Caki2 (cell line): ENCODE measurements at places on chromosomes 7 and 10. TPM values are rescaled to one million over a fixed set of nuclear protein-coding genes. Genes with fewer than 3 reads are reported as not detected.

DNA sequence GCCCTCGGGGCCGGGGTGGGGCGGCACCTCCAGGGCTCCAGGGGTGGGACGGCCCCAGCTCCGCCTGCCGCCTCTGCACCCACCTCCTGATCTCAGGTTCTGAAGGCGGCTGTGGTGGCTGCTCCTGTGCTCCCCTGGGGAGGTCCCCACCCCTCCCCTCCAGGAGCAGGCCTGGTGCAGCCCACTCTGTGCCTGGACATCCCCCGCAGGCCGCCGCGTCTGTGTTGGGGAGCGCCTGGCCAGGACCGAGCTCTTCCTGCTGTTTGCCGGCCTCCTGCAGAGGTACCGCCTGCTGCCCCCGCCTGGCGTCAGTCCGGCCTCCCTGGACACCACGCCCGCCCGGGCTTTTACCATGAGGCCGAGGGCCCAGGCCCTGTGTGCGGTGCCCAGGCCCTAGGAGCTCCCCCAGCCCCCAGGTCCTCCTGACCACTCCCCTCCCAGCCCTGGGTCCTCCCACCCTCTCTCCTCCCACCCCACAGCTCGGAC lies 5.5 kb downstream of the CYP2W1 start:
- no peak for DNase-seq

DNA sequence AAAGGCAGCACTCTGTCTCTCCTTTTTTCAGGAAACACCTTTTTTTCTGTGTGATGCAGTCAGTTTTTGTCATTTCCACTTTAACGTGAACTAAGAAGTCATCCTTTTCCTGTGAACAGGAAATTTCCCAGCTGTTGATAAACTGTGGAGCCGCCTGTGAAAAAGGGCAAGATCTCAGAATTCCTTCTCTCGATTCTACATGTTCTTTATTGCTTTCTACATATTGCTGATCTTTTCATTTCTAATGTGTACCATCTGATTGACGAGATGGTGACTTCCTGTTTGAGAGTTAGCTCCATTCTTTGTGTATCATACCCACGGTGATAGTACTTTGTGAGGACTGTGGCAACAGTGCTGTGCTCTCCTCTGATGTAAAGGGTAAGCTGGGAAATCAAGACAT lies 50.4 kb downstream of the ADD3 start:
- no peak for DNase-seq

- no peak for DNase-seq
Observed at GRCh38 chr10:3306050-3306449, 133.5 kb upstream of the PITRM1 start.

GRCh38 chr10:125084614-125085257 lies 75.6 kb downstream of the CTBP2 start:
- peak; percentile 98 for DNase-seq

DNA sequence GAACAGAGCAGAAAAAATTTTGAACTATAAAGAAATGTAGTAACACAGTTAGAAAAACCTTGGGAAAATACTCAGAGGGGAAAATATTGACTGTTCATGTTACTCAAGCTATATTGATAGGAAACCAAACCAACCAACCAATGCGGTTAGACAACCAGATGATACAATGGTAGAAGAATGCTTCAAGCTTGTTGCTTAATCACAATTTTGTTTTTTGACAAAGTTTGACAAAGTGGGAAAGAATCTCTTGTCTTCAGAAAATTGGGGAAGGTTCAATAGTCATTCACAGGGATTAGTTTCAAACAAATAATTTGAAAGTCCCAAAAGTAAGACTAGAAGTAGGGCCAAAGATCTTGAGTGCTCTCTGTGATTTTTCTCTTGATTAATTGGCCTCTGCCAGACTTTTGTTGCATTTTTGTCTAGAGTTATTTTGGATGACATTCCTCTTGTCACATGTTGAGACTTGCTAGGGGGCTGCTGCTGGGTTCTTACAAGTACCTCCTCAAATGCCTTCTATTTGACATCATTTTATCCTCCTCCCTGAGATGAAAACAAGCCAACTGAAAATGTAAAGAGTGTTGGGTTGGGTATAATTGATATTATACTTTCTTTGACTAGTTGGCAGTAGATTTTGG lies 233.1 kb upstream of the PHYHIPL start:
- DNase-seq: no peak

GRCh38 chr7:143300959-143301935 lies 13.1 kb downstream of the CASP2 start:
- DNase-seq: no peak

DNA sequence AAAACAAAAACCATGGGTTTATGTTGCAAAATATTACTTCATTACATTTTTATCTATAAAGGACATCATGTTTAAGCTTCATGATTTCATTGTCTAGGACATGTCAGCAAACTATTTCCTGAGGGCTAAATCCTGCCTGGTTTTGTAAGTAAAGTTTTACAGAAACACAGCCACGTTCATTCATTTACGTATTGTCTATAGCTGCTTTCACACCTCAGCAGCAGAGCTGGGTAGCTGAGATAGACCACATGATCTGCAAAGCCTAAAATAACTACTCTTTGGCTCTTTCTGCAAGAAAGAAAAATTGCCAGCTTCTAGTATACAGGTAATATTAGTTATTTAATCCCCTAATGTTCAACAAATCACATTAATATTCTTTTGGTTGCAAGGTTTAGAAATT lies 12.7 kb upstream of the PIP4K2A start:
- no peak for DNase-seq

DNA sequence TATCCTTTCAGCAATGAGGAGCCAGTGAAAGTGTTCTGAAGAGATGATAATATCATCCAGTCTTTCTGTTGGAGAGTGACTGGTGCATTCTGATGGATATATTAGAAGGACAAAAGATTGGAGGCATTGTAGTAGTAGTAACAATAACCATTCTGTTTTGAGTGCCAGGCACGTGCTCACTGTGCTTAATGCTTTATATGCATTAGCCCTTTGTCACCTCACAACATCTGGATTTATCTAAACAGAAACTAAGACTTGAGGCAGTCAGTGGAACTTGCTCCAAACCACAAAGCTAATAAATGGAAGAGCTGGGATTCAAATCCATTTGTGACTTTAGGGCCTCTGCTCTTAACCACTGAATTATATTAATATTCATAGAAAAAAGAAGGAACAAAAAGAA lies 84.5 kb upstream of the OIT3 start:
- no peak for DNase-seq

DNA sequence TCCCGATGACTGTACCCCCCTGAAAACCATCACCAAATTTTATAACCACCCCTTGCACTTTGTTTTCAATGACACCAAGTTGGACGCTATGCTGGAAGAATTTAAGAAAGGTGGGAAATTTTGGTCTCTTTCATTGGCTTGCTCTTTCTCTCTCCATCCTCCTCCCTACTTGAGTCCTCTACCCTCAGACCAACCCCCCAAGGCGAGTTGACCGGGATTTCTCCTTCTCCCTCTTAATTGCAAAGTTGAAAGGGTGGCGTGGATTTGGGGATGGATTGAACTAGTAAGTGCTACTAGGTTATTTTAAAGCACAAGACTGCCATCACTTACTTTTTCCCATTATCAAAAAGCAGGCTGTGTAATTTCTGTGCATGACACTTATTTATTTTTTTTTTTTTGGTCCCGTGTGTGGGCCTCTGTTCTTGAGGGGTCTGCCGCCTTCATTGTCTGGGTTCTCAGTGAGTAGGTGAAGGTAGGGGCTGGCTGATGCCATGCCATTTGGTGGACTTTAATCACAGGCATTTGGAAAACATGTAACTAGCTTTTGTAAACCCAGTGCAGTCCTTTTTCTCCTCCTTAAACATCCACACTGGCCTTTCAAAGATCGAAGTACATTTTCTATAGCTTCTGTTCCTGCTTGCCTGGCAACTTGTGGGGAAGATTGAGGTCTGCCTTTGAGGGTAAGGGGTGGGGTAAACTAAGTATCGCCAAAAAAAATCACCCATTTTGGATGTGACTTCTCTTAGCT lies 2.1 kb downstream of the CNNM2 start:
- DNase-seq: no peak

DNA sequence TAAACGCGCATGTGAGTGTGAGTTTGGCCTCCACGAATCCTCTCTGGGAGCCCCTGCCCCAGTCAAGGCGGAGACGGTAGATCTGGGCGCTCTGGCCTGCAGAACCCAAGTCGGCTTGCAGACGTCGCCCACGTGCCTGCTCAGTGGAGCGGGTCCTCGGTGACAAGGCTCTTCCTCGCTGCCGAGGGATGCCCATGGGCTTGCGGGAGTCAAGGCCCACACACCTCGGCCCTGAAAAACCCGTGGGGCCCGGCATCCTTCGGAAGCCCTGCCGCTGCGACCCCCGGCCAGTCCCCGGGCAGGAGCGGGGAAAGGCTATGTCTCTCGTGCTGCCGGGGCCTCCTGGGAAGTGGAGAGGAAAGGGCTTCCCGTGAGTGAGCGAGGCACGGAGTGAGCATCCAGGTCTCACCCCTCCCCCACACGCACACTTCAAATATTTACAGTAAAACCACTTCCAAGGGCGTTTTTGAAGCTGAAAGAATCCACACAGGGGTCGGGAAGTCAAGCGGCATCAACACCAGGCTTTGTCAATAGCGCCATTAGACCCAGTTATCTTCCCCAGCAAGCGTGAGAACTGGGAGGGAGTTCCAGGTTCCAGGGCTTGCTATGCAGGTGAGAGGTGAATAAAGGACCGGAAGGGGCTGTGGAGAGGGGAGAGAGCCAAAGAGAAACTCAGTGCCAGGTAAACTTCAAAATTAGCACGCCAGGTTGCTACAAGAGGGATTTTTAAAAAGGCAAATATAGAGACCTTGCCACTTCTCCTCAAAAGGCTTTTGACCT lies 1.1 kb upstream of the MNX1 start:
- no peak for DNase-seq

GRCh38 chr7:83305027-83305426 lies 142.3 kb upstream of the PCLO start:
- no peak for DNase-seq

DNA sequence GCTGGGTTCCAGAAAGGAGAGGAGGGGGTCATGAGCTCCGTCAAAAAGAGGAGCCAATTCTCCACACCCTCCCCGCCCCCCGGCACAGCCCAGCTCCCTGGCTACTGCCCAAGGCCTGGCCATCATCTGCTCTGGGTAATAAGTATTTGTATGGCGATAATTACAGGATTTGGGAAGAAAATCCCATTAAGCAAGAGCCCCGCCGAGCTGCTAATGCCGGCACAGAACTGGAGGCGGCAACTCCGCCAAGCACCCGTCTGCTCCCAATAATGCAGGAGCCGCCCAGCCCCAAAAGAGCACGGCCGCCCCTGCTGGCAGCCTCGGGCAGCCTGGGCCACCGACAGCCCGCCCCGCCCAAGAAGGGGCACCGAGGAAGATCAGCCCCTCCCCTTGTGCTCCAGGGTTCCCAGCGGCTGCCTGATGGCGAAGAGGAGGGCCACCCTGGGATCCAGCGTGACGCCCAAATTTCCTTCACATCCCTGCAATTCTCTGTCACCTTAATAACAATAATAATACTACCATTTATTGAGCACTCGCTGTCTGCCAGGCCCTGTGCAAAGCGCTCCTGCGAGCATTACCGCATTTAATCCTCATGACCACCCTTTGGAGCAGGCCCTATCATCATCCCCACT lies 5.9 kb downstream of the SLIT1 start:
- no peak for DNase-seq

- peak; percentile 64 for DNase-seq
Observed at GRCh38 chr10:119090968-119091367, 10.4 kb upstream of the EIF3A start.

- DNase-seq: no peak
Observed at GRCh38 chr10:133314911-133315310, 6.2 kb downstream of the ZNF511 start.

DNA sequence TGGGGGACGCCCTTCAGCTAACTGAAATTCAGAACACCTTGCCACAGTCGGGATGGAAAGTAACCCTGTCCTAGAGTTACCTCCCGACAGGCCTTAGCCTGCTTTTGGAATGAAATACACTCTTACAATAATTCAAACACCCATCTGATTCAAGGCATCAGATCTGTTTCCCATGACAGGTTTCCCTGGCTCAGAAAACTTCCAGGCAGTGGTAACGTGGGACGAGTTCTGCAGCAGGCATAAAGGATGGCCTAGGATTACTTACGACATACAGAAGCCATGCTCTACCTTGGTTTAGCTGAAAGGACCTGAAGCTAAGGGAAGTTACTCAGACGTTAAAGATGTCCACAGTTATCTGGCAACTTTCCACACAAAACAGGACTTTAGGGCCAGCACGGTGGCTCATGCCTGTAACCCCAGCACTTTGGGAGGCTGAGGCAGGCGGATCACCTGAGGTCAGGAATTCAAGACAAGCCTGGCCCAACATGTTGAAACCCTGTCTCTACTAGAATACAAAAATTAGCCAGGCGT lies 5.0 kb downstream of the PAXIP1 start:
- DNase-seq: no peak

DNA sequence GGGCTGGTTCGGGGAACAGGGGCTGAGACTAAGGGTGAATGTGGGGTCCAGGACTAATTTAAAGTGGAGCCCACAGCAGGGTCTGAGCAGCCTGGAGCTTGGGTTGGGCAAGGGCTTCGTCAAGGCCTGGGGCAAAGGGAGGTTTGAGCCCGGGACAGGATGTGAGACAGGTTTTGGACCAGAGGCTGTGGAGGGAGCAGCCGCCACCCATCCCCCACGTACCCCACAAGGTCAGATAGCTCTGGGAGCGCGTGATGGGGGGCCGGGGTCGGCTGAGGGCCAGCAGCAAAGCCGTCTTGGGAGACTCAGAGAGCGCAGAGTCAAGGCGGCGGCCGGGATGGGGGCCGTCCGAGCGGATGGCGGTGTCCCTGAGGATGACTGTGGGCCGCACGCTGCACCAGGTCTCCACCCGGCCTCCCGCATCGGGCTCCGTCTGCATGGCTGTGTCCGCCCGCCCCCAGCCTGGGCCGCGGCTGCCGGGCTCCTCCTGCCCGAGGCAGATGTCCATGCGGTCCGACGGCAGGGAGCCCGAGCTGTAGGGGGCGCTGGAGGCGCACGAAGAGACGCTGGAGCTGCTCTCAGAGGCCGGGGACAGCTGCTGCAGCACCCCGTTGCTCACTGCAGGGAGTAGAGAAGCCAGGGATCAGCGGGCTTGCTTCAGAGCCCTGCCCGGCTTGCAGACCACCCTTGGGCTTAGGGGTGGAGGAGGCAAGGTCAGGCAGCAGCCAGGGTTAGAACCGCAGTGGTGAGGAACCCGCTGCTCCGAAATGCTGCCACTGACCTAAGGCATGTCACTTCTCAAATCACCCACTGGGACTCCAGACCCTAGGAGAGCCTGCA lies 12.1 kb downstream of the PDZD7 start:
- peak; percentile 46 for DNase-seq

DNA sequence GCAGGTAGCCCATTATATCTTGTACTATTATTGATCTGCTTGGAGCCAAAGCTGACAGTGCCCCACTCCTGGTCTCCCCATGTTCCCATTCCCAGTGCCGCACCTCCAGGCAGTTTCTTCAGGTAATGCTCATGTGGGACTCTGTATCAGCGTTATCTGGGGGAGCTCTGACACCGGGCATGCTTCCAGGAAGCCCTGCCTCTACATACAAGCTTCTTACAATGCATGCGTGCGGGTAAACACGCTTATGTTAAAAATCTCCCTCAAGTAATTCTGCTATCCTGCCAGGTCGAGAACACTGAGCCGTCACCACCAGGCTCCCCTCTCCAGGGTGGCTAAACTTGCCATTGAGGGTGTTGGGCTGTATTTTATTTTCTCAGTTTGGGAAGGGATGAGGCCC lies 61.6 kb upstream of the LBX1 start:
- no peak for DNase-seq

GRCh38 chr7:36310897-36311296 lies 78.8 kb upstream of the ANLN start:
- DNase-seq: no peak

Gene GHRHR
- not detected in 2 replicates for total RNA-seq

Gene PLPP4
- 6.8 and 6.9 TPM in 2 replicates for total RNA-seq

Gene NPSR1
- total RNA-seq: not detected in 2 replicates

Gene SLC18A3
- total RNA-seq: not detected in 2 replicates

Gene TAX1BP1
- total RNA-seq: 29.7 and 42.8 TPM in 2 replicates

Gene TRAPPC14
- total RNA-seq: 2.2 and 2.3 TPM in 2 replicates
